ENCODE measurements at places on chromosomes 12 and 14. TPM values are rescaled to one million over a fixed set of nuclear protein-coding genes. Genes with fewer than 3 reads are reported as not detected.

The CLEC2B gene
- 15.1 TPM for total RNA-seq

The KLHDC1 gene
- total RNA-seq: 1.9 TPM

The PAH gene
- total RNA-seq: not detected

The FGF6 gene
- not detected for total RNA-seq

The MYO1A gene
- under 0.01 TPM for total RNA-seq
